ENCODE measurements at places on chromosomes 5 and 9. TPM values are rescaled to one million over a fixed set of nuclear protein-coding genes. Genes with fewer than 3 reads are reported as not detected.

Gene GPR21
- total RNA-seq: 1.1 TPM

Gene RASEF
- total RNA-seq: not detected

Gene SMIM15
- total RNA-seq: 56.3 TPM

Gene PCDHB9
- total RNA-seq: not detected

Gene GNA14
- not detected for total RNA-seq

Gene AGPAT2
- 33.7 TPM for total RNA-seq

Gene ROR2
- 0.05 TPM for total RNA-seq

Gene FOXI1
- total RNA-seq: not detected

Gene TERT
- total RNA-seq: 0.44 TPM

Gene SET
- 574 TPM for total RNA-seq

Gene RASGRF2
- total RNA-seq: 10.0 TPM

Gene SNCAIP
- total RNA-seq: not detected

Gene CAMK4
- total RNA-seq: 82.7 TPM

Gene PCDHA11
- not detected for total RNA-seq

GRCh38 chr5:122454541-122454940 is 142.5 kb downstream of the SNCAIP start:
- H3K27ac ChIP-seq: no peak overlapping the region
- H3K27me3 ChIP-seq: no peaks in the 10 kb centered on the region
- no peaks in the 10 kb centered on the region for H3K4me1 ChIP-seq

DNA sequence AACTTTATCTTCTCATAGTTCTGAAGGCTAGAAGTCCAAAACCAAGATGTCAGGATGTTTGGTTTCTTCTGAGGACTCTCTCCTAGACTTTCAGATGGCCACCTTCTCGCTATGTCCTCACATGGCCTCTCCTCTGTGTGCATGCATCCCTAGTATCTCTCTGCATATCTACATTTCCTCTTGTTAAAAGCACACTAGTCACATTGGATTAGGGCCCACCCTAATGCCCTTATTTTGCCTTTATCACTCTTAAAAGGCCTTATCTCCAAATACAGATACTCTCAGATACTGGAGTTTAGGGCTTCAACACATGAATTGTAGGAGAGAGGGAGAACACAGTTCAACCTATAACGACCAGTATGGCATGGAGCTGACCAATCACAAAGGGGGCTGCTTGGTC is 151.7 kb downstream of the PRELID2 start:
- no peak overlapping the region for H3K4me3 ChIP-seq
- H3K4me1 ChIP-seq: no peaks in the 10 kb centered on the region
- no peak overlapping the region for H3K27ac ChIP-seq
- DNase-seq: no peak
- no peaks in the 10 kb centered on the region for H3K36me3 ChIP-seq
- H3K27me3 ChIP-seq: no peaks in the 10 kb centered on the region

GRCh38 chr5:10295619-10296326 is 11.9 kb downstream of the CMBL start:
- H3K36me3 ChIP-seq: no peaks in the 10 kb centered on the region
- peaks cover 13% of the 10 kb centered on the region for H3K27me3 ChIP-seq
- H3K27ac ChIP-seq: no peak overlapping the region
- H3K4me3 ChIP-seq: no peak overlapping the region

DNA sequence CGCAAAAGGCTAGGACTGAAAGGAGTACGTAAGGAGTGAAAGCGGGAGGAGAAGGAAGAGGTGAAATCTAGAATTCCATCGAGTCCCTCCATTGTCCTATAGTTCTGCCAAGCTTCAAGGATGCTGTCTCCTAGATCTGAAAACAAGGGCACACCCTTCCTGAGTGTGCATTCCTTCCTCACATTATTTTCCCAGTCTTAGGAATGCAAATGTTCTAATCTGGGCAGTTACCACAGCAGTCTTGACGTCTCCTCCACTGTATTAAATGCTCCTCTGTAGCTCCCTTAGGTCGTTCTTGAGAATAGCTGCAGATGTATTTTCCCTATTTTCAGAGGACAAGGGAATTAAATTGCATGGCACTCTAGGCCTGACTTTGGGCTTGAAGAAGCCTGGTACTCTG is 127.6 kb downstream of the SLIT3 start:
- DNase-seq: no peak
- H3K27me3 ChIP-seq: no peaks in the 10 kb centered on the region
- H3K4me1 ChIP-seq: no peaks in the 10 kb centered on the region
- H3K36me3 ChIP-seq: no peaks in the 10 kb centered on the region
- H3K4me3 ChIP-seq: no peak overlapping the region
- no peak overlapping the region for H3K27ac ChIP-seq

DNA sequence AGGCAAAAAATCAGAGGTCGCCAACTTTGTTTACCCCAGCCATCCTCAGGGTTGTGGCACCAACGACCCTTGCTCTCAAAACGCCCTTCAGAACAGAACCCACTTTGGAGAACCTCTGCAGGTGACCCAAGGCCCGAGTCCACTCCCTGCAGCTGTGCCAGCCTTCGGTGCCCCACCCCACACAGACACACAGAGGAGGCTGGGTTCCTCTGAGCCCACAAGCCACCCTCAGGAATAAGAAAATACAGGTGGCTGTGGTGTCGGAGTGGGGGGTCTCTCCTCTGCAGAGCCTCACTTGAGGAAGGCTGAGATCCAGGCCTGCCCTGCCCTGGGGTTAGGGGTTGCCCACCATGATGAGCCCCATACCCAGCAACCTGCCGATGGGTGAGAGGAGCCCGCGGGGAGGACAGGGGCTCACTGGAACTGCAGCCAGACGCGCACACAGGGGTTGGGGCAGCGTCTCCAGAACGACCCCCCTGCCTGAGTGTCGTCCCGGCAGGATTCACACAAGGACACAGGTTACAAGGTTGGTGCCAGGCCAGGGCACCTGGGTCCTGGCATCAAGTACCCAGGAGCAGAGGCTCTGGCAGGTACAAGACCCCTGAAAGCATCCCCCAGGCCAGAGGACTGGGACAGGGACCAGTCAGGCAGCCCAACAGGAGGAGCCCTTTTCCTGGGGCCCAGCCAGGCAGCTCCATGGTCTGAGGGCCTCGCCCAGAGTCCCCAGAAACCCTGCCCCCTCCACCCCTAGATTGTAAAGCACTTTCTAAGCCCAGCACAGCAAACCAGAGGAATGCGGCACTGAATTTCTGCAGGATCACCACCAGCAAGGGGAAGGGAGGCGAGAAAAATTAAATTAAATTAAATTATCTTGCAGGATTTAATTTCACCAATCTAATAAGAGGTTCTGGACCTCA is 40.0 kb downstream of the NACC2 start:
- H3K27me3 ChIP-seq: peaks cover 14% of the 10 kb centered on the region
- no peaks in the 10 kb centered on the region for H3K36me3 ChIP-seq
- H3K27ac ChIP-seq: no peak overlapping the region
- DNase-seq: no peak
- H3K4me3 ChIP-seq: no peak overlapping the region

DNA sequence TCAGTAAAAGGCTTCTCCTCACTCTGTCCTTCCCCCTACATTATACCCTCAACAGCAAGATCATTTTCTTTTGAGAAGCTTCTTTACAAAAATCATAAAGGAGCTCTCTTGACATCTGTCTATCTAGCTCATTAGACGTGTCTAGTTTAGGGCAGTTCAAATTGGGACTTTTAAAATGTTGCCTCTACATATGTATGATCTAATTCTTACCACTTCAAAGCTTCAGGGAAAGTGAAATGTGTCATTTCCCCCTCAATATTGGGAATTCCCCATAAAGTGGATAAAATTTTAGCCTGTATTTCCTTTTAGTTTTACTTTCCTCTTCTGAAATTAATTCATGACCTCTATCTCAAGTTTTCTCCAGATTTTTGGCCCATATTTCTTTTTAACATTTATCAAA is 323.7 kb downstream of the ARRDC3 start:
- no peaks in the 10 kb centered on the region for H3K36me3 ChIP-seq
- H3K4me1 ChIP-seq: peaks cover 12% of the 10 kb centered on the region
- no peak for DNase-seq
- H3K27me3 ChIP-seq: peaks cover 9% of the 10 kb centered on the region
- H3K27ac ChIP-seq: no peak overlapping the region

GRCh38 chr5:42604171-42604711 is 152.4 kb upstream of the CCDC152 start:
- peaks cover 2% of the 10 kb centered on the region for H3K27me3 ChIP-seq
- H3K27ac ChIP-seq: no peak overlapping the region
- no peaks in the 10 kb centered on the region for H3K4me1 ChIP-seq
- no peaks in the 10 kb centered on the region for H3K36me3 ChIP-seq

GRCh38 chr5:140262839-140263238 is 40.1 kb downstream of the PFDN1 start:
- H3K4me3 ChIP-seq: no peak overlapping the region
- H3K36me3 ChIP-seq: peaks cover 35% of the 10 kb centered on the region
- H3K27me3 ChIP-seq: no peaks in the 10 kb centered on the region
- no peak for DNase-seq
- H3K4me1 ChIP-seq: peaks cover 66% of the 10 kb centered on the region

GRCh38 chr9:70120834-70121510 is 77.3 kb downstream of the MAMDC2 start:
- no peak for DNase-seq
- H3K27ac ChIP-seq: no peak overlapping the region
- peaks cover 4% of the 10 kb centered on the region for H3K27me3 ChIP-seq
- H3K36me3 ChIP-seq: no peaks in the 10 kb centered on the region
- H3K4me3 ChIP-seq: no peak overlapping the region

GRCh38 chr5:83474991-83475390 is 3.4 kb downstream of the VCAN start:
- no peak for DNase-seq
- H3K27ac ChIP-seq: no peak overlapping the region
- no peaks in the 10 kb centered on the region for H3K36me3 ChIP-seq
- peaks cover 38% of the 10 kb centered on the region for H3K4me1 ChIP-seq

- no peak overlapping the region for H3K27ac ChIP-seq
- H3K4me3 ChIP-seq: no peak overlapping the region
- H3K36me3 ChIP-seq: no peaks in the 10 kb centered on the region
- DNase-seq: no peak
Measured at GRCh38 chr5:118548761-118549720, 439.3 kb downstream of the DTWD2 start.

GRCh38 chr9:31355159-31355882 is 1029.1 kb upstream of the ACO1 start:
- H3K27ac ChIP-seq: no peak overlapping the region
- no peak overlapping the region for H3K4me3 ChIP-seq
- H3K36me3 ChIP-seq: no peaks in the 10 kb centered on the region
- DNase-seq: no peak

- H3K36me3 ChIP-seq: no peaks in the 10 kb centered on the region
- no peak for DNase-seq
Measured at GRCh38 chr5:145925803-145926202, 10.6 kb upstream of the SH3RF2 start.

DNA sequence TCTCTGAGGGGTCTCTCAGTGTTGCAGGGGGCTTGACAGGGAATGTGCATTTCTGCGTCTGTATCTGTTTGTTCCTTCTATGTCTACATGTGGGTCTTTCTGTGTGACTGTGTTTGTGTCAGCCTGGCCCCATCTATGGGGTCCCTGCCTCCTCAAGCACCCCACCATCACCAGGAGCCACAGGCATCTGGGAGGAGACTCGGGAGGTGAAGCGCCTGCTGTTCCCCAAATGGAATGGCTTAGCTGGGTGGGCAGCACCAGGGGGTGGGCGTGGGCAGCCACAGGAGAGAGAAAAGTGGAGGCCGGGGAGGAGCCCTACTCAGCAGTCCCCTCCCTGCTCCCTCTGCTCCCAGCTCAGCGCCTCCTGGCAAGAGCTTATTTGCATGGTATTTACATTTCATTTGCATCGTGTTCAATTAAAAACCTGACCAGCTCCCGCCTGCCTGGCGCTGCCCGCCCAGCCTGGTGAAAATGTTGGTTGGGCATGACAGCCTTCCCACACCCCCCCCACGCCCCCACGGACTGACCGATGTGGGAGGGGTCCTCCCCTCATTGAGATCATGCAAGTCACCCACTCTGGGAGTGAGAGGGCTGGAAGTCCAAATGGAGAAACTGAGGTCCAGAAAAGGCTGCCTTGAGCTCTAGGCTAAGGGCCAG is 50.5 kb downstream of the CXXC5 start:
- H3K36me3 ChIP-seq: no peaks in the 10 kb centered on the region
- peaks cover 53% of the 10 kb centered on the region for H3K4me1 ChIP-seq
- H3K27me3 ChIP-seq: peaks cover 13% of the 10 kb centered on the region
- no peak for DNase-seq
- H3K27ac ChIP-seq: peak overlapping the region; percentile 30
- H3K4me3 ChIP-seq: no peak overlapping the region

DNA sequence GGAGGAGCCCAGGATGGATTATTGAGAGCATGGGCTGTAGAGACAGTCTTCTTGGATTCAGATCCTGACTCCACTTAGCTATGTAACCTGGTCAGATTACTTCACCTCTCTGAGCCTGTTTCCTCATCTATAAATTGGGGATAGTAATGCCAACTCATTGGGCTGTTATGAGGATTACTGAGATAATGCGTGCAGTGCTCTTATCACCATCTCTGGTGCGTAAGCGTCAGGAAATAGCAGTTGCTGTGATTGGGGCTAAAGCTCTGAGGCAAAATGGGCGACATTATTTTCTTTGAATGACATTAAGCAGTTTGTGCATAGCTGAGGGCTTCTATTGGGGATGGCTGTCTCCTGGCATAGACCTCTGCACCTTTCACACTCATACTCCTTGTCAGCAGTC is 995 bp upstream of the MSMP start:
- H3K36me3 ChIP-seq: peaks cover 29% of the 10 kb centered on the region
- no peak for DNase-seq
- no peak overlapping the region for H3K4me3 ChIP-seq
- peaks cover 43% of the 10 kb centered on the region for H3K4me1 ChIP-seq

DNA sequence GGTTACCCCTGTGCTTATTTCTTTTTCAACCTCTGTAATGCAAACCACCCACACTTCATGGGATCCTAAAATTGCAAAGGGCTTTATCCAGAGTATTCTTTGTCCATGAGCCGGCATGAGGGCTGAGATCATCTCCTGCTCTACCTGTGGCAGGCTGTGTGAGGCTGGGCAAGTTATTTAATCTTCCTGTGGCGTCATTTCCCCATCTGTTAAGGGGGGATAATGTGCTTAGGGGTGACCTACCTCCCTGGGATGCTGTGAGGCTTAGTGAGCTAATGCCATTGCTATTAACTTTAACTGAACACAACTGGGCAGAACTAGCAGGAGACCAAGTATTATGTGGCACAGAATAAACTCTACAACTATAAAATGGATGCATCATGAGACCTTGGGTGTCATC is 17.0 kb downstream of the FRMPD1 start:
- no peaks in the 10 kb centered on the region for H3K36me3 ChIP-seq
- H3K27me3 ChIP-seq: peaks cover 40% of the 10 kb centered on the region

GRCh38 chr5:59407967-59408366 is 485.6 kb downstream of the PDE4D start:
- H3K4me3 ChIP-seq: no peak overlapping the region
- no peaks in the 10 kb centered on the region for H3K4me1 ChIP-seq
- no peaks in the 10 kb centered on the region for H3K36me3 ChIP-seq
- DNase-seq: no peak
